ENCODE measurements at places on chromosomes 6 and 20.

GRCh38 chr6:19852927-19853326, 15.8 kb downstream of the ID4 start:
- no peak for DNase-seq
- no peaks in the 10 kb centered on the region for H3K4me1 ChIP-seq
- no peak overlapping the region for H3K27ac ChIP-seq
- no peaks in the 10 kb centered on the region for H3K27me3 ChIP-seq
- H3K4me3 ChIP-seq = no peak overlapping the region

- no peak overlapping the region for H3K27ac ChIP-seq
- no peak overlapping the region for H3K4me3 ChIP-seq
- H3K27me3 ChIP-seq = no peaks in the 10 kb centered on the region
- no peaks in the 10 kb centered on the region for H3K4me1 ChIP-seq
- no peaks in the 10 kb centered on the region for H3K36me3 ChIP-seq
Measured at GRCh38 chr6:134106702-134107101, 54.3 kb upstream of the SLC2A12 start.

- no peaks in the 10 kb centered on the region for H3K27me3 ChIP-seq
- no peaks in the 10 kb centered on the region for H3K36me3 ChIP-seq
- H3K27ac ChIP-seq = no peak overlapping the region
- no peak for DNase-seq
Measured at GRCh38 chr20:50321797-50322480, 131.3 kb downstream of the CEBPB start.

- no peaks in the 10 kb centered on the region for H3K27me3 ChIP-seq
- H3K36me3 ChIP-seq = no peaks in the 10 kb centered on the region
- no peak for DNase-seq
- H3K27ac ChIP-seq = no peak overlapping the region
- no peak overlapping the region for H3K4me3 ChIP-seq
Measured at GRCh38 chr20:53735536-53736050, 142.0 kb upstream of the ZNF217 start.

Measured in Karpas-422 (cell line).